Bronchial smooth muscle cell (primary cell): ENCODE measurements at places on chromosomes 3 and 15. TPM values are rescaled to one million over a fixed set of nuclear protein-coding genes. Genes with fewer than 3 reads are reported as not detected.

The RPUSD2 gene
- total RNA-seq, result 10.9 and 14.6 TPM in 2 replicates

The EBLN2 gene
- 3.3 and 3.8 TPM in 2 replicates for total RNA-seq

The UBL7 gene
- 23.6 and 30.7 TPM in 2 replicates for total RNA-seq

The ZNF501 gene
- 7.7 and 9.0 TPM in 2 replicates for total RNA-seq

The OSBPL10 gene
- 1.7 and 5.0 TPM in 2 replicates for total RNA-seq

The CCDC54 gene
- not detected in 2 replicates for total RNA-seq

The GOLGA6B gene
- total RNA-seq, result under 0.01 TPM in 1 of 2 replicates, not detected in the other

The FSIP1 gene
- total RNA-seq, result 1.5 and 2.5 TPM in 2 replicates

The CCDC39 gene
- total RNA-seq, result under 0.01 and 0.52 TPM in 2 replicates

The CPEB1 gene
- total RNA-seq, result 21.4 and 26.9 TPM in 2 replicates

The STAB1 gene
- total RNA-seq, result under 0.01 and 0.32 TPM in 2 replicates

The AMOTL2 gene
- 12.3 and 48.1 TPM in 2 replicates for total RNA-seq

The FAM98B gene
- total RNA-seq, result 2.7 and 5.2 TPM in 2 replicates

The ZPLD1 gene
- under 0.01 TPM in 2 replicates for total RNA-seq
